ENCODE measurements at places on chromosomes 4 and X.

DNA sequence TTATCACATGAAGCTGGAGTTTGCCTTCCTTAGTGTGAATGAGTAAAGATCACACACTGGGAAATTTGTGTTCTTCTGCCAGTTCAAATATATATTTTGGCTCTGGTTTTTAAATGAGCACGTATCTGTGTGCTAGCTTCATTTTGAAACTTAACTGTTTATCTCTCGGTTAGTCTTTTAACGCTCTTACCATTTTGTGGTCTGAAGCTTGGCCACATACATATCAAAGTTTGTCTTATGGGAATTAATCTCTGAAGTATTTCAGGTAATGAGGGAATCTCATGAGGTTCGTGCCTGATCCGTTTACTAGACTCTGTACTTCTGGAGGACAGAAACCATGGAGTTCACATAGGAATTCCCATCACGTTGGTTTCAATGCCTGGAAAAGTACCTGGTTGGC, 13.8 kb downstream of the ATP10D start:
- DNase-seq: no peak

- peak; percentile 62 for DNase-seq
These were observed 2.1 kb downstream of the GAB3 start for GRCh38 chrX:154748712-154749339.

DNA sequence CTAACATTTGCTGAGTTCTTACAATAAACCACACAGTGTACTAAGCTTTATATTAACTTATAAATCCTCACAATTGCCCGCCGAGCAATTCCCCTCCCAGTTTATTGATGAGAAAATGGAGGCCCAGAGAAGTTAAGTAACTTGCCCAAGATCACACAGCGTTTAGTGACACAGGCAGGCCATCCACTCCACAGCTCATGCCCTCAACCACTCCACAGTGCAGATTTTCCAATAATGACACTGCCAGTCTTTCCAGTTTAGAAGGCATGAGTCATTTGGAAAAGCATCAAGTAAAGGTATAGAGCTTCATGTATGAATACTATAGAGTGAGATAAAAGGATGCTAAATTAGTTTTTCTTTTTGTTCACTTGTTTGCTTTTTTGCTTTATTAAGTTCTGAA, 208.5 kb downstream of the CAMK2D start:
- DNase-seq: no peak

DNA sequence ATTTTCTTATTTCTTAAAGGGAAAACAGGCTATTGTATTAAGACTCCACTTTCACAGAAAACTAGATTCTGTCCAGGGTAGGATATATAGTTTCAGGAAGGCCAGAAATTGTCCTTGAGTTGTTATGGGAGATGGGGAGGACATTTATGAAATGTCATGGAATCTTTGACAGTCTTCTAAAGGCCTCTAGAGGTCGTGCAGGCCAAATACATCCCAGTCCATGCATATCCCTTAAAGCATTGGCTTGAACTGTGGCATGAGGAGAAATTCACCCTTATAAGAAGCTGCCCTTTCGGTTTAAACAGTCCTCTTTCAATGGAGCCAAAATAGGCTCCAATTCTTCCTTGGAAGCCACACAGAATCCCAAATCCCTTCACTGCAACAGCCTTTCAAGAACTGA, 183.6 kb upstream of the NOCT start:
- no peak for DNase-seq

- no peak for DNase-seq
These were observed 101.8 kb downstream of the ZIC3 start for GRCh38 chrX:137667776-137668175.

DNA sequence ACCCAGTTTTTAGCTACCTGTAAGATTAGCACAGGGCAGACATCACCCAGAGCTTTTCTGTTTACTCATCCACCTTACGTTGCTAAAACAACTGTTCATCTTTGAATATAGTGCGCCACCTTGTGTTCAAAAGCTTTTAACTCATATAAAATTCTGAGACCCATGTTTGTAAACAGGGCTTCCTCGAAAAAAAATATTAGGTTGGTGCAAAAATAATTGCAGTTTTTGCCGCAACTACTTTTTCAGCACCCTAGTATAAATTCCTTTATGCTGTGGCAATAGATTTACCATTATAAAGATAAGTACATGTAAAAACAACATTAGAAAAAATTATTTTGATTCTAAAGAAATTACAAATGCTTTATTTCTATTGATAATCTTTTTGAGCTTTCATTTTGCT, 147.9 kb downstream of the LRBA start:
- DNase-seq: peak; percentile 89
